ENCODE measurements at places on chromosomes 6 and 20.

- no peak for DNase-seq
These were observed 15.6 kb upstream of the SEC63 start for GRCh38 chr6:107973594-107973993.

DNA sequence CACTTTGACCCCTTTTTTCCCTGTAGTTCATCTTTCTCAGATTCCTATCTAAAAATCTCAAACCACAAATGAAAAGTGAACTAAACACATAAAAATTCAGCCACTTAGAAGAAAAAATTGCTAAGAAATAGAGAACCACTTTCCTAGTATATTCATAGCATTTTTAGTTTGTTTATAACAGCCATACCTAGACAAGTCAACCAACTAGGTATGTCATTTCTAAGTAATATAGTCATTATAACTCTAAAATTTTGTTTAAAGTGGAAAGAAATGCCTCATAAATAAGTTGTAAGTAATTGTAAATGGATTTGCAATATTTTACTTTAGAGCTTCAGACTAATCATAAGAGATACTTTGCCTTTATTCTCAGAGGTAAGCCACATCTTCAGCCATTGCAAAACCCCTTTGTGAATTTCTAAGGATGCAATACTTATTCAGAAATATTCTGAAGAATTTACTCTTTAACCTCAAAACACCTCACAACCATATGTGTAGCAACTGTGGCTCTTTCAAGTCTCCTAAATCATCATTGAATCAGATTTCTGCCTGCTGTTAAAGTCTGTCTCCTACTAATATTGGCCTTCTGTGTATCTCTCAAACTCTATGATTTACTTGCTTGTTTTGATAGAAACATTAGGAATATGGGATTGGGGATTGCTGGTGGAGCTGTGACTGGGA lies 6.9 kb upstream of the SUMO4 start:
- no peak for DNase-seq

DNA sequence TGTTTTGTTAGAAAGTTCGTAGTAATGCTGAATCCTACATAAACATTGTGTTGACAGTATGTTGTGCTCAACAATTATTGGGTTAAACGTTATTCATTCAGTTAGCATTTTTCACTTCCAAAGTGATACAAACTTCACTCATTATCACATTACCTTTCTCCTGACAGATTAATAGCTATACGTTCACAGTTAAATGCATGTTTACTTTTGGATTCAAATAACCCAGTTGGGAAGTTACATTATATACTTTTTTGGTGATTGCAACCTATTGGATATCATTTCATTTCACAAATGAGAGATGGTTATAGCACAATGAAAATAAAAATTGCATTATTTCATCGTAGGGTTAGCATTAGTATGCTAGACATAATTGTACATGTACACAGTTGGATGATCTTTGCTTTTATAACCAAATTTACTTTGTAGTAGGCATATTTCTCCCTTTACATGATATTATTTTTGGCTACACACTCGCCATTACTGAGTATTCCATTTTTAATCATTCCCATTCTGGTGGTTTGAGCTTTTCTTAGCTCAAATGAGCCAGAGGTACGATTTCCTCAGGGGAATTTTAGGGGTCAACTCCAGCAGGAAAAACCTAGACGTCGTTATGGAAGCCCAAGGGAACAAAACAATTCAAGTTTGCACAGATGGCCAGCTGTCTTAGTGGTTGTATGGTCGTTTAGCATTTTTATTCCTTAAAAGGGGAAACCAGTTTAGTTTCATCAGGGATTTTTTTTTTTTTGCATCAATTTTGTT lies 2.1 kb upstream of the HIVEP1 start:
- no peak for DNase-seq

- peak; percentile 80 for DNase-seq
These were observed 44.1 kb downstream of the PREX1 start for GRCh38 chr20:48783533-48784272.

DNA sequence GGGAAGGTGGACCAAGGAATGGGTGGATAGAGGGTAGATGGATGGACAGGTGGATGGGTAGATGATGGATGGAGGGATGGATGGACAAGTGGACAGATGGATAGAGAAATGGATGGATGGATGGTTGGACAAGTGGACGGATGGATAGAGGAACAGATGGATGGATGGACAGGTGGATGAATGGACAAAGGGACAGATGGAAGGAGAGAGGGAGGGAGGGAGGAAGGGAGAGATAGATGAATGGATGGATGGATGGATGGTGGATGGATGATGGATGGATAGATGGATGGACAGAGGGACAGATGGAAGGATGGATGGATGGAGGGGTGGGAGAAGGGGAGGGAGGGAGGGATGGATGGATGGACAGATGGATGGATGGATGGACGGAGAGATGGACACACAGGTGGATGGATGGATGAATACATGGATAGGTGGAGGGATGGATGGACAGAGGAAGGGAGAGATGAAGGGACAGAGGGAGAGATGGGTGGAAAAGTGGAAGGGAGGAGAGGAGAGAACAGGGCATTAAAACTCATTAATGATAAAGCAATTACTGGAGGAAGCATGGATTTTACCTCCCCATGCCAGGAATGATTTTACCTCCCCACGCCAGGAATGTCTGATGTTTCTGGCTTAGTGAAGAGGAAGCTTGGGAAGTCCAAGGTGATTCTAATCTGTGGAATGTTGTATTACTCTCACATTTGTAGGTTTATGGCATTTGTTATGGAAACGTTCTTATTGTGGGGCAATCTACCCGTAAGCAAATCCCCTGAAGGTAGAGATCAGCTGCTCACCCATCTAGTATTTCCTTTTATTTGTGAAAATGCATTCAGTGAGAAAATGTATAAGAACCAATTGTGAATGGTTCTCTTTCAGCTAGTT lies 383.3 kb downstream of the TAF4 start:
- no peak for DNase-seq

DNA sequence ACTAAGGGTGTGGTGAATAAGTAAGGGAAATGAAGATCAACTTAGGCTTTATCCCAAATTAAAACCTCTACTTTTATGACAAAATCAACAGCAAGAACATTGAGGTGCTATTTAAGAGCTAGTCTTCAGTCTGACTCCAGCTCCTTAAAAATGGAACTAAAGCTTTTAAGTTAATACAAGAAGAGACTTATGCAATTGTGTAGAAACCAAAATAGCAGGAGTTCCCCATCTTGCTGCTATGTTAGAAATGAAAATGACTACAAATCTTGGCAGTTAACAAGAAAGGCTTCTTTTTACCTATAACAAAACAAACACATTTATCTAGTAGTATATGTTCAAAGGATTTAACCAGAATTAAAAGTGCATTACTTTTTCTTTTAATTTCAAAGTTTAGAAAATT lies 25.7 kb downstream of the HMGN3 start:
- no peak for DNase-seq

- DNase-seq, result no peak
These were observed 14.3 kb upstream of the EPM2A start for GRCh38 chr6:145749632-145750031.

DNA sequence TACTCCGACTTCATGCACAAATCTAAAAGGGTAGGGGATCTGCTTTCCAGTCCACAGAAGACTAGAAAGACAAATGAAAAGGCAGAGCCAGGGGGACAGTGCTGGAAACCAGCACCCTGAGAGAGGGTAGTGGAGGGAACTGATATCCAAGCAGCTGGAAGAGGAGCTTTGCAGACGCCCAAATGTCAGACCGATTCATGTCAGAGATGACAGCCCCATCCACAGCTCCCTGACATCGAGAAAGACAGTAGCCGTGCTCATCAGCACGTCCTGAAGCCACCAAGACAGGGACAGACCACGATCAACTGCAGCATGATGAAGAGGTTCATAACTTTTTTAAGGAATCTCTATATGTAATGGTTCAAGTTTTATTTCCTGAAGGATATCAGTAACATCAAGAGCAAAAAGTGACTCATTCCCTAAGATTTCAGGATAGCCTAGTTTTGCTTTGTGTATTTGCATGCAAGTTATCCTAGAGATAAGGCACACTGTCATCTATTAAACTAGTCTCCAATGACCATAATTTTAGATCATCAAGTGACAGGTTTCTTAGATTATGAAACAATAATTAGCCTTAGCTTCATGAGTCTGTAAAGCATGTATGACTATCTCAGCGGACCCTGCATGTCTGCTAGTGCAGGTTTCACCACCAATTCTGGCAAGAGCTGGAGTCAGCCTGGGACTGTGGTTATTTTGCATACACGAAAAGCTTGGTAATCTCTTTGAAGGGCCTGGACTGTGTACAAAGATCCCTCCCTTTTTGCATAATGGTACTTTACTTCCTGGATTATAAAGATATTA lies 43.0 kb downstream of the PRDM1 start:
- DNase-seq, result no peak

GRCh38 chr20:51022803-51023616 lies at the start of gene KCNG1:
KCNG1 (minus strand) TSS chr20:51023107; CDS start chr20:51010338, 12,769 bp downstream.
- DNase-seq, result peak; percentile 1

DNA sequence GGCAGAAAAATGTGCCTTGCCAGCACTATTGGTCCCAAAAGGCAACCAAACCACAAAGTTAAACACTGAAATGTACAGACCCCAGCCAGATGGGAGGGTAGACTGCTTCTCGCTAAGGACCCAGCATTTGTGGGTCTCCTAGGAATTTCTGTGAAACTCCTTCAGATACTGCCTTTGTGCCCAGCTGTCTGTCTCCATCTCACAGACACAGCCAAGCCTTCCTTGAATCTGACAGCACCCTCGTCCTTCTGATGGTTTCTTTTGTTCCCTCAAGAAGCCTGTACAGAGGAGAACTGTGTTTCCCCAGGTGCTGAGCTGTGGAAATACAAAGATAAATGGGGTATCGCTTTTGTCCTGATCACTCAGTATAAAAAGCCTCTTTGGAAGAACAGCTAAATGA lies 254.0 kb upstream of the TAB2 start:
- DNase-seq, result no peak

- DNase-seq, result no peak
These were observed 12.4 kb upstream of the CCN6 start for GRCh38 chr6:112041535-112041934.

- DNase-seq, result no peak
These were observed 151.0 kb upstream of the RPS6KA2 start for GRCh38 chr6:166778046-166778445.

- DNase-seq, result no peak
These were observed 27.8 kb downstream of the SLC23A2 start for GRCh38 chr20:4973330-4974097.
